ENCODE measurements at places on chromosomes 16 and 17. TPM values are rescaled to one million over a fixed set of nuclear protein-coding genes. Genes with fewer than 3 reads are reported as not detected.

DNA sequence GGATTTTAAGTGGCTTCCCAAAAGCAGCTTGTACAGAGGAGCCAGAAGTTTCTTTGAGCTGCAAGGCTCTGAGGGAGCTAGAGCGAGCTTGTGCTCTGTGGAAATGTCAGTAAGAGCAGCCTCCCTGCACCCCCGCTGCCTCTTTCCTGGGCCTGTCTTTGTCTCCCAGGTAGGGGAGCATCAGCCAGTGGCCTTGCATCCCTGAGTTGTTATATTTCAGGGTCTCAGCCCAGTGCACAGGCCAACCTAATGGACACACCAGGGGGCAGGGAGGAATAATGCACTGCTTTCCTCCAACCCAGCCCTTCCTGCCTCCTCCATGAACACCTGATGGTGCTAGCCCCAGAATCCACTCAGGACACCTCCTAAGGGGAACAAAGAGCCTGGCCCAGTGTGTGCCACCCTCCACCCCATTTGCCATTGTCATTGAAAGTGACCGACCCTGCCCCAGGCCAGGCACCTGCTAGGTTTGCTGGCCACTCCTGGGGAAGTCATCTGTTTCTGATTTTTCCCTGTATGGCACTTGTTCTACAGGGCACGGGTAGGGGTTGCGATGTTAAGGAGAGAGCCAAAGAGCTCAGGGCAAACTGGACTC lies 6.3 kb downstream of the TPPP3 start:
- DNase-seq, result no peak

The TEX14 gene
- 0.70 TPM for polyA plus RNA-seq

The TEKT1 gene
- 1.4 TPM for polyA plus RNA-seq

The HOXB13 gene
- not detected for polyA plus RNA-seq

DNA sequence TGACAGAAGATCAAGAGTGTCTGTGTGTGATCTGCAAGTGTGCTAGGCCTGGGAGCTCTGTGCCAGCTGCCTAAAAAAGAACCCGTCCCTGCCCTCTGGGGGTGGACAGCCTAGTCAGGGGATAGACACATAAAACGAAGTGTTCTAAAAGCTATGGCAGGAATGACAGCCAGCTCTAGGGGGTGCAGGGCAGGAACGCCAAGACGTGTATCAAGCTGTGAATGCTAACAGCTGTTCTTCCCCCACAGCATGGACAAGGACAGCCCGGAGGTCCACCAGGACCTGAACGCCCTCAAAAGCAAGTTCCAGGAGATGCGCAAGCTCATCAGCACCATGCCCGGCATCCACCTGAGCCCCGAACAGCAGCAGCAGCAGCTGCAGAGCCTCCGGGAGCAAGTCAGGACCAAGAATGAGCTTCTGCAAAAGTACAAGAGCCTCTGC lies 5.1 kb downstream of the RASD1 start:
- no peak for DNase-seq

DNA sequence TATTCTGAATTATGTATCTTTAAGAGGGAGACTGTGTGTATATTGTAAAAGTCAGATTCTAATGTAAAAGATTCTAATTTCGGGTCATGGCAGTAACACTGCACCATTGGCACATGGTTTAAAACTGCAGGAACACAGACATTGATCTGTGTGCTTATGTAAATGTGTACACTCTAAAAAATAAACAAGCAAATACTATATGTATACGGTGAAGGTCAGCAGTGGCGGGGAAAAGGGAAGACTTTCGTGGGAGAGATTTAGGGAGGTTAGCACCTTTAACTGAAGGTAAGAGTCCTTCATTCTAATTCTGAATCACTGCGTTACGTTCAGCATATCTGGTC lies 157.8 kb upstream of the FAM20A start:
- DNase-seq, result no peak

- no peak for DNase-seq
These were observed 1.0 kb downstream of the LMF1 start for GRCh38 chr16:969508-970385.

DNA sequence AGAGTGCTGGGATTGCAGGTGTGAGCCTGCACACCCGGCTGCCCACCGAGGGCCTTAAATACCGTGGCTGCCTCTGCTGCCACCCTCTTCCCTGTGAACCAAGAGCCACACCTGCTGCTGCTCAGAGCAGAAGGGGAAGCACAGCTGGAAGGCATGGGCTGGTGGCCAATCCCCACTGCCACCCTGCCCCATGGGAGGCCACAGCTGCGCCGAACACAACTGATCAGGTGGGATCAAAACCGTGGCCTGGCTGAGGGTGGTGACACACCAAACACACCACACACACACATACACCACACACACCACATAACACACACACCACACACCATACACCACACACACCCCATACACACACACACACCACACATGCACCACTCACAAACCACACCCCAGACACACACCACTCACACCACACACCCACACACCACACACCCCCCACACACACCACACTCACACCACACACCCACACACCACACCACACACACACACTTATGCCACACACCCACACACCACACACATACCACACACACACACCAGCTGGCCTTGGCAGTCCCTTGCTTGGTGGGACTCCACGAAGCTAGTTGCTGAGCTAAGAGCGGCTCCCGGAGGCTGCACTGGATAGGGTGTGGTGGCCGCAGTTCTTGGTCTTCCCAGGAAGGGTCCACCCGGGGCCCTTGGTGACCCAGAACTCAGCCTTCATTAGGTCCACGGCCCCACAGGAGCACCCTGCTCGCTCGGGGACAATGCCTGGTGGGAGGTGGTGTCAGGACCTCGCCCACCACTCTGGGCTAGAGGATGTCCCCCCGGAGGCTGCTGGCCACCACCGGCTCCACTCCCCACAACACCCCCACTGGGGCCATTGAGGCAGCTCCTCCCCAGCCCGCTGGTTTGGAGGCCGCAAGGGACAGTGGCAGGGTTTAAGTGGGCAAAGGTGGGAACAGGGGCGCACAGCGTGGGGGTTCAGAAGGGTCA lies 14.9 kb downstream of the CEP131 start:
- no peak for DNase-seq
